ENCODE measurements at places on chromosomes 13 and 19. TPM values are rescaled to one million over a fixed set of nuclear protein-coding genes. Genes with fewer than 3 reads are reported as not detected.

The VSIG10L gene
- 8.5 TPM for total RNA-seq

The FCAR gene
- total RNA-seq = not detected

The UNC13A gene
- total RNA-seq = 1.1 TPM

The SYNGR4 gene
- total RNA-seq = 3.6 TPM

The LGALS4 gene
- total RNA-seq = 0.53 TPM

The CFD gene
- total RNA-seq = 10.1 TPM

The PSG2 gene
- total RNA-seq = not detected

The SPATA13 gene
- total RNA-seq = 8.1 TPM

The SEMA6B gene
- 7.0 TPM for total RNA-seq

The LILRA2 gene
- total RNA-seq = not detected

The PLD3 gene
- total RNA-seq = 259 TPM

The PLIN5 gene
- 0.13 TPM for total RNA-seq

The IGLON5 gene
- total RNA-seq = 0.13 TPM

The C19orf85 gene
- total RNA-seq = not detected

The OR7C1 gene
- not detected for total RNA-seq

The KIR3DL2 gene
- total RNA-seq = not detected

The TMEM91 gene
- 4.6 TPM for total RNA-seq

The ATXN8OS gene
- not detected for total RNA-seq

The SERPINE3 gene
- not detected for total RNA-seq

The COX7A1 gene
- total RNA-seq = not detected

The TNFSF11 gene
- not detected for total RNA-seq

The IFNL3 gene
- not detected for total RNA-seq

The PRR20B gene
- total RNA-seq = not detected

The ZFP14 gene
- 2.2 TPM for total RNA-seq

The QPCTL gene
- 8.4 TPM for total RNA-seq

The KLF12 gene
- total RNA-seq = 1.6 TPM

The SYT3 gene
- 0.59 TPM for total RNA-seq

The EID2 gene
- total RNA-seq = 39.3 TPM

The OR7E24 gene
- total RNA-seq = not detected

The KASH5 gene
- total RNA-seq = not detected

The ZNF562 gene
- total RNA-seq = 6.3 TPM

All from A549 treated with dexamethasone at 1 μM for 4 hours (cell line).